CD4-positive, alpha-beta T cell treated with Interleukin-1 beta for 1 hour (primary cell): ENCODE measurements at places on chromosomes 7 and 10.

GRCh38 chr10:92208157-92208720 is 82.6 kb downstream of the CPEB3 start:
- no peak for DNase-seq

- no peak for DNase-seq
These were observed 9.5 kb upstream of the ADARB2 start for GRCh38 chr10:1746796-1747195.

- no peak for DNase-seq
These were observed 71.5 kb downstream of the GPR85 start for GRCh38 chr7:113015034-113015645.

DNA sequence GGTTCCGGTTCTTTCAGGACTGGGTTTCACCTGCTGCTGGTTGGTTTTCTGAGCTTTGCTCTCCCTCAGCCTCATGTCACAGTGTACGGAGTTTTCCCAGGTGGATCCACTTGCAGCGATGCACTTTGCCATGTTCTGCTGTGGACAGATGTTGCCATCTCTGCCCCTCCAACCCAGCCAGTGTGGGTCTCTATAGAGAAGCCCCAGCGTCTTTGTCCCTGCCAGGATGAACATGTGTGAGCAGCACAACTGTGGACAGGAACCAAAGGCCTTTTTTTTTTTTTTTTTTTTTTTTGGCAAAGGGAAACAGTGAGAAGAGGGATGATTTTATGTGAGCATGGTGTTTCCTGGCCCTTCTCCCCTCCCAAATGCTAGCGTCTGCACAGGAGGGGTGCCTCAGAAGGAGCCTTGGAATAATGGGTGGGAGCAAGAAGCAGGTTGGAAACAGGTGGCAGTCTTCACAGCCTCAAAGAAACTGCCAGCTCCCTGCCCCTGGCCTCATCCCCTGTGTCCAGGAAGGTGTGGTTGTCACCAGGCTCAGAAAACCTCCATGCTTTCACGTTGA is 106.5 kb downstream of the RPS24 start:
- DNase-seq = no peak

GRCh38 chr7:132469264-132469663 is 107.0 kb downstream of the PLXNA4 start:
- DNase-seq = no peak

- no peak for DNase-seq
These were observed 15.8 kb downstream of the BTBD16 start for GRCh38 chr10:122286867-122287266.

DNA sequence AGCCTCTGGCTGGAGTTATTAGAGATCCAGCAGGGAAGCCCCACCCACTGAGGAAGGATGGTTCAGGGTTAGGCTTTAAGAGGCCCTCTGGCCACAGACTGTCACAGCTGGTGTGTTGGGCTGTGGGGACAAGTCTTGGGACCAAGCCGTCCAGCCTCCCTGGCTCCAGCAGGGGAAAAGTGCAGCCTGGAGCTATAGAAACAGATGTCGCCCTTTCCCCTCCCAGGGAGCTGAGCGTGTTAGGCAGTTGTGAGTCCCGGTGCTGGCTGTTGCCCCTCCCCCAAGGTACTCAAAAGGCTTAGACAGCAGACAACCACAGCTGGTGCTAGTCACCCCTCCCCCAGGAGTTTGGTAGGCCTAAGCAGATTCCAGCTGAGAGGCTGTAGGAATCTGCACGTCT is 143.4 kb downstream of the TMEM168 start:
- no peak for DNase-seq
